Nephron progenitor cell (in vitro differentiated cells): ENCODE measurements at places on chromosomes 4 and X.

- H3K27ac ChIP-seq, result peak overlapping the region; percentile 97
- H3K4me1 ChIP-seq, result peaks cover 24% of the 10 kb centered on the region
- peaks cover 5% of the 10 kb centered on the region for H3K27me3 ChIP-seq
- H3K36me3 ChIP-seq, result peaks cover 11% of the 10 kb centered on the region
- H3K4me3 ChIP-seq, result peak overlapping the region; percentile 93
These were observed 724 bp downstream of the THOC2 start for GRCh38 chrX:123731987-123732669.

DNA sequence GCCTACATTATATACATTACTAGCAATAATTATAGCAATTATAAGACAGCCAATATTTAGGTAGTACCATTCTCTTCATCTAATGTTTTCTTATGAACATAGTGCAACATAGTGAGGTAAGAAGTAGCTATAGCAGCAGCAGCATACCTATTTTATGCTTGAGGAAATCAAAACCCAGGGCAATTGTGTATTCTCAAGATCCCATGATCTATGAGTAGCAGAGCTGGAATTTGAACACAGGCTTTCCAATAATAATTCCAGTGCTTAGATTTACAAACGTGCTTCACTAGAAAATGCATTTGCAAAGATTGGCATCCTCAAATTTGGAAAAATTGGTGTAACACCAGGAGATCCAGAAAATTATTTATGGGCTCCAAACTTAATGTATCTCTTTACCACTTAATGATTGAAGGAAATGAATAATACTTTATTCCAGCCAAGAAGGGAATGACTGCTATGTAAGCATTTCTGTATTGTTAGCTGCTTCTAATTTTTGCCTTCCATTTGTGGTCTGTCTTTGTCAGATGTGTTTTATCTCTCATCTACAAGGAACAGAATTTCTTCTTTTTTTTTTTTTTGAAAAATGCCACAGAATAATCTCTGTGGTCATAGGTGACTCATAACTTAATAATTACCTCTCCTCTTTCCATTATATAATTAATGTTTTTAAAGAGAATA lies 451.1 kb downstream of the ARAP2 start:
- H3K27me3 ChIP-seq, result peaks cover 7% of the 10 kb centered on the region
- DNase-seq, result no peak
- H3K27ac ChIP-seq, result no peak overlapping the region
- H3K4me1 ChIP-seq, result no peaks in the 10 kb centered on the region
- no peak overlapping the region for H3K4me3 ChIP-seq
- no peaks in the 10 kb centered on the region for H3K36me3 ChIP-seq

- H3K36me3 ChIP-seq, result peaks cover 2% of the 10 kb centered on the region
- no peak for DNase-seq
- peaks cover 9% of the 10 kb centered on the region for H3K27me3 ChIP-seq
- no peak overlapping the region for H3K4me3 ChIP-seq
These were observed 21.7 kb upstream of the TMEM33 start for GRCh38 chr4:41913509-41913908.

DNA sequence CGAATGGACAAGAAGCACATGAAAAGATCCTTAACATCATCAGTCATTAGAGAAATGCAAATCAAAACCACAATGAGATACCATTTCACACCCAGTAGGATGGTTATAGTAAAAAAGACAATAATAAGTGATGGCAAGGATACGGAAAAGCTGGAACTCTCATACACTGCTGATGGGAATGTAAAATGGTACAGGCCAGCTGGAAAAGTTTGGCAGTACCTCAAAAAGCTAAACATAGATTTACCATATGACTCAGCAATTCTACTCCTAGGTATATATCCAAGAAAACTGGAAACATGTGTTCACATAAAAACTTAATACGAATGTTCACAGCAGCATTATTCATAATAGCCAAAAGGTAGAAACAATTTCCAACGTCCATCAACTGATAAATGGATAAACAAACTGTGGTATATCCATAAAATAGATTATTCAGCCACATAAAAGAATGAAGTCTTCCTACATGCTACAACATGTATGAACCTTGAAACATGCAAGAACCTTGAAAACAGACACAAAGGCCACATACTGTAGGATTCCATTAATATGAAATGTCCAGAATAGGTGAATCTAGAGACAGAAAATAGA lies 11.9 kb downstream of the RPS6KA3 start:
- peaks cover 64% of the 10 kb centered on the region for H3K36me3 ChIP-seq
- H3K4me3 ChIP-seq, result no peak overlapping the region
- no peak for DNase-seq
